ENCODE measurements at places on chromosomes 12 and 14.
A peak's percentile ranks its signal among the peaks of the same experiment; 100 is the strongest.

DNA sequence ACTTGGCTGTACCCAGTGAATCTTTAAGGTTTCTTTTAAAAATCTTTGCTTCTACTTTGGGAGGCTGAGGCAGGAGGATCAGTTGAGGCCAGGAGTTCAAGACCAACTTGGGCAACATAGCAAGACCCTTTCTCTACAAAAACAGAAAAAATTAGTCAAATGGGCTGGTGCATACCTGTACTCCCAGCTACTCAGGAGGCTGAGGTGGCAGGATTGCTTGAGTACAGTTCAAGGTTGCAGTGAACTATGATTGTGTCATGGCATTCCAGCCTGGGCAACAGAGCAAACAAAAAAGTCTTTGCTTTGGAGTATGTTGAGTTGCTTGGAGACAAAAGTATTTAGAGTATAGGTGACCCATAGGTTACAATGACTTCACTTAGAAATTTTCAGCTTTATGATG is 6.2 kb upstream of the DDX55 start:
- DNase-seq, result no peak

DNA sequence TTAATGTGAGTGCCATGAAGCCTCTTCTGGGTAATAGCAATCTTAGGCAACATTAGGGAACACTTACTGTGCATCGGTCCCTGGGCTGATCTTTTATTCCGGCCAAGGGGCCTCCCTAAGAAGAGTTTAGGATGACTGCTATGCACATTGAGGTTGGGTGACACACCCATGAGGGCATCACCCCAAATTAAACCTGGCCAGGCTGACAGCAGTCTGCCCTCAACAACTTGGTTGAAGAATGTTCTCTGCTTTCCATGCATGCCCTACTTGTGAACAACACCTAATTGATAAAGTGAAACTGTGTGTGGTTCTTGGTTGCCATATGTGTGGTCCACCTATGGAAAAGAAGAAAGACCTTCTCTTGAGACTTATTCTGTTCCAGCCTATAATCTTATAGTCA is 1098.0 kb downstream of the BCL11B start:
- DNase-seq, result no peak

GRCh38 chr14:69326611-69327010 is 66.7 kb downstream of the GALNT16 start:
- DNase-seq, result no peak

DNA sequence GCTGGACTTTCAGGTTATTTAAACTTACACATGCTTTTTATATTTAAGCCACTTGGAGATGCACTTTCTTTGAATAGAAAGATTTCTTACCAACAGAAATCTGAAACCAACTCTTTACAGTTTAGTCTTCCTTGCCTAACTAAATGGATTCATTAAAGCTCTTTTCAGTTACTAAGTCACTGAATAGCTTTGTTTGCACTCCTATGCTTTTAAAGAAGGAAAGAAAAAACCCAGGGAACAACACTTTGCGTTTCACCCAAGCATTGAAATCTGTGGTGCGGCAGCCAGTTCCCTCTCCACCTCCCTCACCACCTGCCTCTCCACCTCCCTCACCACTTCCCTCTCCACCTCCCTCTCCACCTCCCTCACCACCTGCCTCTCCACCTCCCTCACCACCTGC is 70.3 kb downstream of the RIMBP2 start:
- no peak for DNase-seq

DNA sequence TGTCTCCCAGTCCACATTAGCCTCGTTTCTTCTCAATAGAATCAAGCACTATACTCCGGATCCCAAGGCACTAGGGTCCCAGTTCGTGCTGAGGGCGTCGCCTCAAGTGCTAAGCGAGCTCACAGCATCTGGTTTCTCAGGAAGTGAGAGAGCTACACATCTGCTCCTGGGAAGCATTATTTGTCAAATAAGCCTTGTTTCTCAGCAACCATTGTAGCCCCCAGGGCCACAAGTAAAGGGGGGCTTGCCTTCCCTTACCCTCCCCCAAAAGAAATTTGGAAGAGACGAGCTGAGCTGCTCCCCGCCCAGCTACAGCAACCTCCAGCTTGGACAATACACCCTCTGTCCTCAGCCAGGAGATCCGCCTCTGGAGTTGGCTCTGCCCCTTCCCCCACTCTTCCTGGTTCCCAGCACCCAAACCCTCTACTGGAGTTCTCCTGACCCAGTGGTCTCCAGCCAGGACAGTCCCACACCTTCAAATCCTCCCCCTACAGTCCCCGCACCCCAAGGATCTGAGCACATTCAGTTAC is 5.7 kb upstream of the TNS2 start:
- peak; percentile 71 for DNase-seq

DNA sequence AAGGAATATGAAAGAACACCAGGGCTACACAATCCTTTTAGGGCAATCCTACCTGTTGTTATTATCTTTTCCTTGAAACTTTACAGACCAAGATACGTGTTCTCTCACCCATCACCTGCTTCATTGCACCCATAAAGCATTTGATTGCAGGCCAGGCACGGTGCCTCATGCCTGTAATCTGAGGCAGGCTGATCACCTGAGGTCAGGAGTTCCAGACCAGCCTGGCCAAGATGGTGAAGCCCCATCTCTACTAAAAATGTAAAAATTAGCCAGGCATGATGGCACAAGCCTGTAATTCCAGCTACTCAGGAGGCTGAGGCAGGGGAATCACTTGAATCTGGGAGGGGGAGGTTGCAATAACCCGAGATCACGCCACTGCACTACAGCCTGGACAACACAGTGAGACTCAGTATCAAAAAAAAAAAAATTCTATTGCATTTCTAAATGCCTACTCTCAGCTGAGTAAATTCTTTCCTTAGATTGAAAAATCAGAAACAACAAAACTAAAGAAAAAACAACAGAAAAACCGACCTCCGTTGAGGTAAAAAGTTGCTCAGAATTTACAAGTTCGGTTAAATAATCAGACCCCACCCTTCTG is 183.7 kb upstream of the TMEM132C start:
- no peak for DNase-seq

GRCh38 chr14:23355871-23356435 is 3.3 kb upstream of the SLC22A17 start:
- no peak for DNase-seq

GRCh38 chr12:78403136-78403535 is 461.4 kb upstream of the SYT1 start:
- DNase-seq, result no peak

GRCh38 chr14:64720131-64720576 is 15.9 kb downstream of the PLEKHG3 start:
- peak; percentile 26 for DNase-seq

GRCh38 chr12:70448371-70448770 is 82.3 kb downstream of the KCNMB4 start:
- DNase-seq, result no peak

GRCh38 chr14:32491416-32492016 is 162.4 kb downstream of the AKAP6 start:
- no peak for DNase-seq

- DNase-seq, result no peak
Observed at GRCh38 chr12:124480469-124481256, 86.7 kb downstream of the NCOR2 start.

GRCh38 chr12:124361074-124361970 is 66.4 kb downstream of the RFLNA start:
- no peak for DNase-seq

- DNase-seq, result no peak
Observed at GRCh38 chr12:41142376-41142775, 45.7 kb upstream of the PDZRN4 start.

GRCh38 chr12:59615392-59616165 is 19.8 kb downstream of the SLC16A7 start:
- no peak for DNase-seq

DNA sequence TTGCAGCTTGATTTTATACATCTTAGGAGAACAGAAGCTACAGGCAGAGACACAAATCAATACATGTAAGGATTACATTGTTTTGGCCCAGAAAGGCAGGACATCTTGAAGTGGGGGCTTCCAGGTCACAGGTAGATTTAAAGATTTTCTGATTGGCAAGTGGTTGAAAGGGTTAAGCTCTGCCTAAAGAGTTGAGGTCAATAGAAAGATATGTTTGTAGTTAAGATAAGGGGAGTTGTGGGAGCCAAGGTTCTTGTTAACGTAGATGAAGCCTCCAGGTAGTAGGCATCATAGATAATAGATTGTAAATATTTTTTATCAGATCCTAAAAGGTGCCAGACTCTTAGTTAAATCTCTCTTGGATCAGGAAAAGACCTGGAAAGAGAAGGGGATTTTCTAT is 5.5 kb upstream of the DHRS2 start:
- no peak for DNase-seq

- no peak for DNase-seq
Observed at GRCh38 chr12:53427905-53428594, 4.4 kb downstream of the AMHR2 start.

- no peak for DNase-seq
Observed at GRCh38 chr12:15505616-15506015, 183.3 kb downstream of the PTPRO start.

- DNase-seq, result no peak
Observed at GRCh38 chr14:87998482-87998881, 5.5 kb upstream of the GALC start.

GRCh38 chr12:104835317-104835716 is 122.8 kb downstream of the SLC41A2 start:
- no peak for DNase-seq

DNA sequence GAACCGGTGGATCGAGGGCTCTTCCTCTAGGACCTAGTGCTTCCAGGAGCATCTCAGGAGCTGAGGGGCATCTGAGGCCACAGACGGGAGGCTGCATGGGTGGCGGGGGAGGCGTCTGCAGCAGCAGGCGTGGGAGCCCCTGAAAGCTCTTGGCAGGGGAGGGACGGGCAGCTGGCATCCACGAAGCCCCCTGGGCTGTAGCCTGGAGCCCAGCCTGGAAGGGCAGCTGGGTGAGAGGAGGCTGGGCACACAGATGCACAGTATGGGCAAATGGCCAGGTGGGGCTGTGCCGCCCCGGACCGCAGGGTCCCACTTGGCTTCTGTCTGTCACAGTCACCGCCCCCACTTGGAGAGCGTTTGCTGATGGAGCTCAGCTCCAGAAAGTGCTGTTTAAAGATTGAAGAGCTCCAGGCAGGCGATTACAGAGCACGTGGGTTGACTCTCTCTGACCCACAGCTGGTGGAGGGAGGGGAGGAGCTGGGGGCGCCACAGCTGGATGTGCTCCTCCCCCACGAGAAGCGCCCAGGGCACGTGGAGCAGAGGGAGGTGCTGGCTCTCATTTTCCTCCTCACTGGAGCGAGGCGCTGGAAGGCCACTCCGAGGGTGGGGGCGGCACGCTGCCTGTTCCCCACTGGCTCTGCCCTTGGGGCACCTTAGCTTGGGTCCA is 155.0 kb upstream of the C14orf180 start:
- peak; percentile 81 for DNase-seq

GRCh38 chr14:96940009-96940408 is 142.8 kb downstream of the VRK1 start:
- DNase-seq, result no peak

- DNase-seq, result no peak
Observed at GRCh38 chr12:46935271-46935847, 109.6 kb upstream of the SLC38A4 start.

- DNase-seq, result no peak
Observed at GRCh38 chr12:19105463-19105862, 24.1 kb upstream of the PLEKHA5 start.

GRCh38 chr14:24315243-24315806 is 4.0 kb downstream of the LTB4R start:
- DNase-seq, result no peak

- no peak for DNase-seq
Observed at GRCh38 chr14:60278350-60278749, 29.3 kb downstream of the PPM1A start.

DNA sequence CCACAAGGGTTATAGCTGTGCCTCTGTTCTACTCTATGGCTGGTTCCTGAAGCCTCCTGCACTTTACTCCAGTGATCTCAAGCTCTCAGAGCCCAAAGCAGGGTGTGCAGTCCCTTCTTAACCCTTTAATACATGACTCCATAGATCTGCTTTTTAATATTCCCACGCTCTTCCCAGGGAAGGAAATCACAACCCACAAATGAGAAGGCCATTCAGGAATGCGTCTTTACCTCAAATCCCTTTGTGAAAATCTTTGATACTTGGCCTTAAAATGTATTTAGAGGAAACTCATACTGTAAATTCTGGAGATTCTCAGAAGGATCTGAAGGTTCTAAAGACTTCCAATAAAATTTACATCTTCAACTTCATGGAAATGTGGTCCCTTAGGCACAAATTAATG is 17.0 kb downstream of the NID2 start:
- DNase-seq, result no peak

GRCh38 chr14:43362586-43362985 is 1144.5 kb downstream of the FSCB start:
- DNase-seq, result no peak

DNA sequence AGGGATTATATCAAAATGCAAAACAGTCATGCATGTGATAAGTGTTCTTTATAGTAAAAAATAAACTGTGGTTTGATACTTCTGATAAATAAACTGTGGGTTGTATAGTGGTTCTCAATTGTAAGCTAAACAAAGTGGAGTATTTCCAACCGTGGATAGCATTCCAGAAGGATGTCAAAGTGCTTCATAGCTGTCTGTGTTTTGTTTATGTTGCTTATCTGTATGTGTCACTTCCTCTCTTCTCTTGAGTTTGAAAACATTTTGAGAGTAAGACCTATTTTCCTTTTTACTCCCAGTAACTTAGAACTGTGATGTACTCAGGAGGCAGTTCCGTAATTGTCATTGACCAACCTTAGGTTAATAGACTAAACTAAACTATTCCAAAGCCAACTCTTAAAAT is 415.8 kb downstream of the TMTC2 start:
- no peak for DNase-seq

- no peak for DNase-seq
Observed at GRCh38 chr12:116545936-116546335, 13.2 kb upstream of the MAP1LC3B2 start.

DNA sequence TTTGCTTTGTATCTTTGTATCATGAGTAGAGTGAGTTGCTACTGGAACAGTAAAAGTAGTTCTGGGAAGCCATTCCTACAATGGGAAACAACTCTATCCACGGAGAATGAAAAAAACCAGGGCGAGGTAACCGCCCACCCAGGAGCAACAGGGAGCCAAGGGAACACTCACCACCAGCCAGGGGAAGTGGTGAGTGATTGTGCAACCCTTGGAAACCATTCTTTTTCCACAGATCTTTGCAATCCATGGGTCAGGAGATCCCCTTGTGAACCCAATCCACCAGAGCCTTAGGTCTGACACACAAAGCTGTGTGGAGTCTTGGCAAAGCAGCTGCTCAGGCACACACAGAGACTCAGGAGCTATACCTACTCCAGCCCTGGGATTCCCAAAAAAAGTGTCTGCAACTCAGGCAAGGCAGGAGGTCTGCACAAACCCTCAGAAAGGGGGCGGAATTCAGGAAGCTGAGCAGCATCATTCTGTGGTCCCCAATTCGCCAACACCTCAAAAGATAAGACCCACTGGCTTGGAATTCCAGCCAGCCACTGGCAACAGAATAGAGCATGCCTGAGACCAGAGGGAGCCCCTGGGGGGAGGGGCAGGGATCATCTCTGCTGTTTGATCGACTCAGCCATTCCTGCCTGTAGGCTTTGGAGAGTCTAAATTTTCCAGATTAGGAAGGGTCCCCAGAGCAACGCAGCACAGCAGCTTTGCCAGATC is 52.1 kb upstream of the PPFIA2 start:
- no peak for DNase-seq

- no peak for DNase-seq
Observed at GRCh38 chr12:2625289-2625612, 169.5 kb upstream of the FKBP4 start.
